A549 treated with AZD2906 at 1 μM for 4 hours (cell line): ENCODE measurements at places on chromosomes 2 and 18. TPM values are rescaled to one million over a fixed set of nuclear protein-coding genes. Genes with fewer than 3 reads are reported as not detected.

Gene PIAS2
- 6.8 to 8.9 TPM (median 7.6 TPM) in 5 replicates for total RNA-seq

Gene IL1F10
- total RNA-seq: 0.09 to 0.24 TPM in 2 of 5 replicates, not detected in the others

Gene RFX8
- not detected in 5 replicates for total RNA-seq

Gene C2orf78
- total RNA-seq: not detected in 5 replicates

Gene NBAS
- total RNA-seq: 14.3 to 16.8 TPM (median 15.6 TPM) in 5 replicates

Gene IFIH1
- total RNA-seq: 0.71 to 1.1 TPM (median 0.94 TPM) in 5 replicates

Gene IL1RN
- total RNA-seq: 0.16 to 0.37 TPM (median 0.33 TPM) in 5 replicates
